ENCODE measurements at places on chromosomes 2 and 18. TPM values are rescaled to one million over a fixed set of nuclear protein-coding genes. Genes with fewer than 3 reads are reported as not detected.

RIT2 gene
- total RNA-seq: not detected

TOGARAM2 gene
- 0.47 TPM for total RNA-seq

ZNF892 gene
- total RNA-seq: 3.7 TPM

FBXO36 gene
- 6.1 TPM for total RNA-seq

MARCHF4 gene
- total RNA-seq: 0.13 TPM

CKAP2L gene
- 4.3 TPM for total RNA-seq

FZD7 gene
- total RNA-seq: 28.3 TPM

SLC8A1 gene
- 8.9 TPM for total RNA-seq

MEP1B gene
- 0.36 TPM for total RNA-seq

SLC11A1 gene
- total RNA-seq: 0.72 TPM

ABCG5 gene
- total RNA-seq: 3.8 TPM

GRCh38 chr2:219207884-219208740 lies 1.5 kb downstream of the ZFAND2B start:
- DNase-seq: peak; percentile 31
- no peak overlapping the region for H3K4me3 ChIP-seq
- H3K36me3 ChIP-seq: no peaks in the 10 kb centered on the region

DNA sequence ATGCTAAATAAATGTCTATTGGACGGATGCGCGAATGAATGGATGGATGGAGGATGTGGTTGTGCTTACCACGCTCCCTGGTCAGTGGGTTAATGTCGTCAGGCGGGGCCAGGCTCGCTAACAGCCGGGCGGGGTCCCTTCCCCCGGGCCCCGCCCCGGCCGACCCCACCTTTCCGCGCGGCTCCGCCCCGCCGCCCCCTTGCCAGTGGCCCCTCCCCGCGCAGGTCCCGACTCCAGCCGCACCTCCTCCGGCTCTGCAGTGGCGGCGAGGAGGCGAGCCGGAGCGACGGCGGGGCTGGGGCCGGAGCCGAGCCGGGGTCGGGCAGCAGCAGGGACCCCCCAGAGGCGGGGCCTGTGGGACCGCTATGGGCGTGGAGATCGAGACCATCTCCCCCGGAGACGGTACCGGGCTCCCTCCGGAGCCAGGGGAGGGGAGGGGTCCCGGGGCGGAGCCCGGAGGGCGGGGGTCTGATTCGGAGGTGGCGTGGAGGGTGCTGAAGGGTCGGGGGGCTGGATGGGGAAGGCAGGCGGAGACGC lies at the start of gene FKBP1B:
Gene FKBP1B (plus strand): TSS at position 257 of the 537 bp plus-strand sequence. CDS start 109 bp downstream, at position 366.
- peak within 1 kb of the TSS; percentile 94 for H3K4me3 ChIP-seq
- H3K4me1 ChIP-seq: peaks cover 10% of the 10 kb centered on the region
- H3K27ac ChIP-seq: no peak within 1 kb of the TSS
- DNase-seq: peak; percentile 82

DNA sequence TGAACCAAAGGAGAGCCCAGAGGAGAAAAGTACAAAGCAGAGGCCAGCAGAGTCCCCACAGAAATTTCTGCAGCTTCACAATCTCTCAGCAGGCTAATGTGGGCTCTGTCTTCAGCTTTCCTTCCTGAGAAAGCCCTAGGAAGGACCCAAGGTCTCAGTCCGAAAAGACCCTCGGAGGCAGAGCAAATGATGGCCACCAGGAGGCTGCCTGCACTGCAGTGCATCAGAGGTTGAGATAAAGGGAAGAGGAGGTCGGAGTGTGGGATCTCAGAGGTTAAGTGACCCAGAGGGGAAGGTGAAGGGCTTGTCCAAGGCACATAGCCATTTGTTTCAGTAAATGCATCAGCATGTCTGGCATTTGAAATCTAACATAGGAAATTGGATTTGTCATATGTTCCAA lies 299.1 kb upstream of the SLC14A2 start:
- H3K27me3 ChIP-seq: no peaks in the 10 kb centered on the region
- no peaks in the 10 kb centered on the region for H3K36me3 ChIP-seq
- no peak overlapping the region for H3K27ac ChIP-seq

DNA sequence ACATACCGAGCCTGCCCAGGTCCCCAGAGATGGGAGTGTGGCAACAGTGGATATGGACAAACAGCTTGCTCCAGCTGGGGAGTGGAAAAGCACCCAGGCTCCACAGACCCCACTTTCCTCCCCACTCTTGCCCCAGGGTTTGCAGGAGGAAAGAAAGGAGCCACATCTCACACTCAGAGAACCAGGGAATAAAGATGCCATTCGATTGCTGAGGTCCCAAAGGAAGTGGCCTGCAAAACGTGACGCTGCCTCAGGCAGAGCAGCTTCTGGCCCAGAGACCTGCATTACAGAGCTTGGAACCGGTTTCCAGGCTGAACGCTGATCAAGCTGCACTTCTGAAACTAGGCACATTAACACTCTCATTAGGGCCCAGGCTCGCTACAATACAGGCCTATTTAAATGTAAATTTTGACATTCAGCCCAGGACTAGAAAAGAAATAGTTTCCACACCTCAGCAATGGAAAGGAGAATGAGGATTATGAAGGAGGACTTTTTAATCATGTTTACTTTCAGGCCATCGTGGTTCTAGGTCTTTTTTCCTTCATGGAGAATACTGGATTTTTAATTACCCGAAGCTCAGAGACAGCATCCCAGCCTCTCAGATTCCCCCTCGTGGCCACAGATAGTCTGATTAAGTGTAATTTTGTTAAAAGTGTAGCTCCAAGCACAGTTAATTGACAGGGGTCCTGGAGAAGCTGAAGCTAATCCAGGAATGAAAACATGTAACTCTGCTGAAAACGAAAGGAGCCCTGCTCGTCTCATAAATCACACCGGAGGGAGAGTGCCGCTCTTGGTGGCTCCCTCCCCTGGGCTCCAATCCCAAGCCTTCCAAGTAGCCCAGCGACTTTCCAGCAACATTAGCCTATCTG lies 221.3 kb upstream of the RAB6C start:
- H3K4me1 ChIP-seq: peaks cover 7% of the 10 kb centered on the region
- no peak overlapping the region for H3K4me3 ChIP-seq
- H3K27me3 ChIP-seq: no peaks in the 10 kb centered on the region
- no peak overlapping the region for H3K27ac ChIP-seq
- no peak for DNase-seq

DNA sequence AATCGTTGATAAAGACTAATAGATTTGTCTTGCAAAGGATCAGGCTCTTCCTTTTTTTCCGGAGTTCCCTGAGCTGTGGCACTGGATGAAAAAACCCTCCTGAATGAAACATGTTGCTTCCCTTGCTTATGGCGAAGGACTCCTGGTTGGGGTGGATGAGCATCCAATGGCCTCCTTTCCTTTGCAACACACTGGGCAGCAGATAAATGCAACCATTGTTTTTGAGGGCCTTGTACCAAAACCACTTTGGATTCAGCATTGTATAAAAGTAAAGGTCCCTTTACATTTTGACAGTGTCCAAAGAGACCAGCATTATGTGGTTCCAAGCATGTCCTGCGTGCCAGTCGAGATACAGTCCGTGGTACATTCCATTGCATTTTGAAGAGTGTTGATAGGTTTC lies 44.7 kb downstream of the FAM210A start:
- H3K27me3 ChIP-seq: no peaks in the 10 kb centered on the region
- no peak overlapping the region for H3K27ac ChIP-seq
- DNase-seq: no peak
- H3K4me1 ChIP-seq: no peaks in the 10 kb centered on the region
- H3K36me3 ChIP-seq: no peaks in the 10 kb centered on the region

DNA sequence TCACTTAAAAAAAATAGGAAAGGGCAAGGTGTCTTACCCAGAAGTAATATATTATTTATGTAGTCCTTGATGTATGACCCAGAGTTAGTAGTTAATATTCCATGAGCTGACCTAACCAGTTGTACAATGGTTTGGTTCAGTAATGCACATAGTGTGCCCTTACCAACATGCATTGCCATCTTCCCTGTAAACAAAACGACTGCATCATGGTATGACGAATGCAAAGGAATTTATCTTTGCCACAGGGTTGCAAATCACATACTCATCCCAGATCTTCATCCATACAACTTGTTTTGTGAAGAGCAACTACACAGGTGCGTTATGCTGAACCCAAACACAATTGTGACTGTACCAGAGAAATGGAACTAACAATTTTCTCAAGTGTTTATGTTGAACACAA lies 68.9 kb upstream of the ZSWIM2 start:
- H3K4me1 ChIP-seq: no peaks in the 10 kb centered on the region
- no peaks in the 10 kb centered on the region for H3K36me3 ChIP-seq
- no peak for DNase-seq
- no peak overlapping the region for H3K4me3 ChIP-seq

GRCh38 chr2:6074089-6074643 lies 382.0 kb downstream of the SOX11 start:
- no peaks in the 10 kb centered on the region for H3K27me3 ChIP-seq
- H3K36me3 ChIP-seq: no peaks in the 10 kb centered on the region
- H3K4me3 ChIP-seq: no peak overlapping the region

- no peaks in the 10 kb centered on the region for H3K27me3 ChIP-seq
- H3K4me3 ChIP-seq: no peak overlapping the region
- peaks cover 9% of the 10 kb centered on the region for H3K4me1 ChIP-seq
- no peaks in the 10 kb centered on the region for H3K36me3 ChIP-seq
- no peak overlapping the region for H3K27ac ChIP-seq
Measured at GRCh38 chr2:58633613-58634365, 392.7 kb upstream of the FANCL start.

- no peak overlapping the region for H3K27ac ChIP-seq
- H3K27me3 ChIP-seq: no peaks in the 10 kb centered on the region
- DNase-seq: no peak
Measured at GRCh38 chr18:24446453-24446852, 14.0 kb upstream of the HRH4 start.

- H3K4me3 ChIP-seq: no peak overlapping the region
- no peaks in the 10 kb centered on the region for H3K36me3 ChIP-seq
- no peaks in the 10 kb centered on the region for H3K4me1 ChIP-seq
- DNase-seq: no peak
Measured at GRCh38 chr2:165544897-165545296, 75.4 kb downstream of the CSRNP3 start.

DNA sequence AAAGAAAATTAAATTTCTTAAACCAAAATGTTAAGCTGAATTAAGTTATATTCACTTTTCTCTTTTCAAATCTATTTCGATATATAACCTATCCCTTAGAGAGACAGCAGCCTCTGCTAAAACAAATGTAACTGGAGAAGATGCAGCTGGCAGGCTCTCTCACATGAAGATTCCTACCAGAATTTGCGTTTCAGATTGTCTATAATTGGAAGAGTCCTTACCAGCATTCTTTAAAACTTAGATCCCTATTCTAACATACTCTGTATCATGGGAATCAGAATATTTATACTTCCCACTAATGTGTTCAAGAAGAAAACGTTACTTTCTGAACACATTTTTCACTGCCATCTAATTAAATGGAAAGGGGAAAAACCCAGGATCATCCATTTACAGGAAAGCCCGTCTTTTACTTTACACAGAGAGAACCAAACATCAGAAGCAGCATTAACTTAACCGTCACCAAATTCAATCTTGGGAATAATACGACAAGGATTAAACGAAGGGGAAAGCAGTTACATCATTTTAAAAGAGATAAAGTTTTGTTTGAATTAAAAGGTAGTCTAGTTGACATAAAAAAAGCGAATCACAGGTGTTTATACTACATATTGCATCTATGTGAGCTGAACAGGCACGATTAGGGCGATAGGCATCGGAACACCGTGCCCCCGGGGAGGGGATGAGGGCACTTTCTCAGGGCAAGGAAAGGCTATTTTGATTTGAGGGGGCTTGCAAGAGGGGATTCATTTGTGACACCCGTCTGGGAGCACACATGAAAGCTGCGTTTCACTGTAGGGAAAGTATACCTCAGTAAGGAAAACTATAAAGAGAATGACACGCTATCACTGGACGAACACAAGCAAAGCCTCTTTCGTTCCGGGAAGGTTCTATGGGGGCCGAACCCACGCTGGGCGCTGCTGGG lies 1.3 kb downstream of the PTPN2 start:
- peak overlapping the region; percentile 100 for H3K27ac ChIP-seq
- H3K4me3 ChIP-seq: peak overlapping the region; percentile 56
- H3K36me3 ChIP-seq: no peaks in the 10 kb centered on the region

GRCh38 chr18:46624127-46624526 lies 32.9 kb downstream of the LOXHD1 start:
- no peaks in the 10 kb centered on the region for H3K4me1 ChIP-seq
- H3K27me3 ChIP-seq: peaks cover 4% of the 10 kb centered on the region
- H3K4me3 ChIP-seq: no peak overlapping the region

DNA sequence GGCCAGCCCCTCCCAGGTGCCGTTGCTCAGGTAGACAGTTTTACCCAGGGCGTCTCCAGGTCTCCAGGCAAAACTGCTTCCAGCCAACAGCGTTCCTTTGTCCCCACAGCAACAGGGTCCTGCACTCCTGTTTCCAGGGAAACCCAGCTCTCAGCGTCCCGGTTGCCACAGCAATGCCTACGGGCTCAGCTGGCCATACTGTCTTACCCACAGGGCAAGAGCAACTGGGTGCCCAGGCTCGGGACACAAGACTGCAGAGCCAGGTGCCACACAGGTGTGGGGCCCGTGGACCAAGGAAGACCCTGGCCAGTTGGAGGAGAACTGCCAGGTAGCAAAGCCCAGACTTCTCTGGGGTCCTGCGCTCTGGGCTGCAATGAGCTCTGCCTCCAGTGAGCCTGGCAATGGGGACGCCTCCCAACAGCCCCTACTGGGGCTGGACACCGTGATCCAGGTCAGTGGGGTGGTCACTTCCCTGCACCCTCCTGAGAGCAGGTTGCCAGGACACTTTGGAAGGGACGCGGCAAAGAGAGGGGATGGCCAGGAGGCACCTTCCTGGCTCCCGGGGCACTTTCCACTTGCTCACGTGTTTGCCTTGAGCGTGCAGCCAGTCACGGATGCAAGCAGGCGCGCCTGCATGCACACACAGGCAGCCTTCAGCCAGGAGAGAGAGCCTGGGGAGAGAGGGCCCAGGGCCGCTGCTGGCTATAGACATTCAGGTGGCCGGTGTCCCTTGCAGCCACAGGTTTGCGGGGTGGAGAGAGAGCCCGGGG lies at the start of gene CROCC2:
Gene CROCC2 (plus strand): TSS at position 196 of the 770 bp plus-strand sequence. CDS start 178 bp downstream, at position 374.
- no peak within 1 kb of the TSS for H3K4me3 ChIP-seq
- peaks cover 4% of the 10 kb centered on the region for H3K27me3 ChIP-seq
- H3K36me3 ChIP-seq: no peaks in the 10 kb centered on the region
- no peak for DNase-seq
- no peaks in the 10 kb centered on the region for H3K4me1 ChIP-seq
- no peak within 1 kb of the TSS for H3K27ac ChIP-seq

DNA sequence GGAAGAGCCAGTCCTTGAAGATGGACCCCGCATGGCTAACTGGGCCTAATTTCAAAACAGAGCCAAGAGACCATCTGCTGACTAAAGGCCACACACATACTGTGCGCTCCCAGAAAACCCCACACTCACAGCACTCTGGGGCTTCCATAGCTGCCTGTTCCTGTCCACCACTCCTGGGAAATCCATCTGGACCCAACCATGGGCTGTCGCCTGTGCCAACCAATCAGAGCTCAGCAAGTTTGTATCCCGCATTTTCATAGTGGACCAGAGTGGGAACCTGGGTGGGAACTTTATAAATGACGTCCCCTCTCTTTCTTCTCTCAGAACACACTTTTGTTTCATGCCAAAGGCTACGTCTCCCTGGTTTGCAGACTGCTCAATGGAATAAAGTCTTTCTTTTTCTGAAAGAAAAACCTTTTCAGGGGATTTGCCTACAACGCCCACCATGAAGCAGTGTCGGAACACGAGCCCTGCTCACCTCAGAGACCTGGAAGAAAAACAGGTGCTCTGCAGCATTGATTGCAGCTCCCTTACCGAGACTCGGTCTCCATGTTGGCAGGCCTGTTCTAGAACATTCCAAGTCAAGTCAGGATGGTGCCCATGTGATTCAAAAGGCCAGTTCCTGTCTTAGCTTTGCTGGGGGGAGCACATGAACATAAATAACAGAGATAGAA lies 137.2 kb upstream of the GPC1 start:
- DNase-seq: no peak
- H3K36me3 ChIP-seq: no peaks in the 10 kb centered on the region
- no peak overlapping the region for H3K4me3 ChIP-seq
- H3K27ac ChIP-seq: no peak overlapping the region

- H3K36me3 ChIP-seq: no peaks in the 10 kb centered on the region
- no peak for DNase-seq
- H3K27me3 ChIP-seq: no peaks in the 10 kb centered on the region
- H3K4me3 ChIP-seq: no peak overlapping the region
Measured at GRCh38 chr2:240069829-240070228, 16.5 kb upstream of the OR6B3 start.

Measured in hepatocyte (in vitro differentiated cells).